ENCODE measurements at places on chromosomes 3 and 15.
A peak's percentile ranks its signal among the peaks of the same experiment; 100 is the strongest.

DNA sequence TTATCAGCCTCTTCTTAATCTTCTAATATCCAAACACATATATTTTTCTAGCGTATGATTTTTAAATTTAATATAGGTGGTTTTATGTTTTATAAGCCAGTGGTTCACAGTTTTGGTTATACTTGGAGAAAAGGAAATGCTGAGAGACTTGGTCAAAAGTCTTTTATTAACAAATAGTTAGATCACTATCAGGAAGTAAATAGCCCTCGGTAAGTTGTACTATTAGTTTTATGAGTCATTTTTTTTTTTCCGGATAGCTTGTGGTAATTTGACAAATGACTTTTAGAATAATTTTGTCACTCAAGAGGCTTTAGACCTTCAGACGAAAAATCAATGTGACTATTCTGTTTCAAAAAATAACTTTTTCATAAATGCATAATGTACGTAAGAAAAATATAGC lies 232.2 kb upstream of the ROBO1 start:
- DNase-seq = no peak

- DNase-seq = no peak
Measured at GRCh38 chr15:90231028-90232017, 2.4 kb downstream of the CIB1 start.

GRCh38 chr3:63933459-63933858 lies 21.3 kb upstream of the SCAANT1 start:
- DNase-seq = no peak

DNA sequence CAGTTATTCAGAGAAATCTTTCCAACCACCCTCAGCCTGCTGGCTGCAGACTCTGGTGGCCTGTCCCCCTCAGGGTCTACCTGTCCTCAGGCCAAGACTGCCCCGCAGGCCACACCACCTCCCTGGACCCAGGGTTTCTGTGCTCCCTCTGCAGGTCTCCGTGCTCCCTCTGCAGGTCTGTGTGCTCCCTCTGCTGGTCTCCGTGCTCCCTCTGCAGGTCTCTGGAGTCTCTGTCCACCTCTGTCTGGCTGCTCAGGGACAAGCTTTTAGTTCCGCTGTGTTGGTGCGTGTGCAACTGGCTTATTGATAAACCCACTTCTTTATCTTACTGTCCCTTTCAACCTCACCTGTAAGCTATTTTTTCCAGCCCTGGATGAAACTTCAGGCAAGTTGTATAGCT lies 30.1 kb downstream of the BDH1 start:
- DNase-seq = no peak

DNA sequence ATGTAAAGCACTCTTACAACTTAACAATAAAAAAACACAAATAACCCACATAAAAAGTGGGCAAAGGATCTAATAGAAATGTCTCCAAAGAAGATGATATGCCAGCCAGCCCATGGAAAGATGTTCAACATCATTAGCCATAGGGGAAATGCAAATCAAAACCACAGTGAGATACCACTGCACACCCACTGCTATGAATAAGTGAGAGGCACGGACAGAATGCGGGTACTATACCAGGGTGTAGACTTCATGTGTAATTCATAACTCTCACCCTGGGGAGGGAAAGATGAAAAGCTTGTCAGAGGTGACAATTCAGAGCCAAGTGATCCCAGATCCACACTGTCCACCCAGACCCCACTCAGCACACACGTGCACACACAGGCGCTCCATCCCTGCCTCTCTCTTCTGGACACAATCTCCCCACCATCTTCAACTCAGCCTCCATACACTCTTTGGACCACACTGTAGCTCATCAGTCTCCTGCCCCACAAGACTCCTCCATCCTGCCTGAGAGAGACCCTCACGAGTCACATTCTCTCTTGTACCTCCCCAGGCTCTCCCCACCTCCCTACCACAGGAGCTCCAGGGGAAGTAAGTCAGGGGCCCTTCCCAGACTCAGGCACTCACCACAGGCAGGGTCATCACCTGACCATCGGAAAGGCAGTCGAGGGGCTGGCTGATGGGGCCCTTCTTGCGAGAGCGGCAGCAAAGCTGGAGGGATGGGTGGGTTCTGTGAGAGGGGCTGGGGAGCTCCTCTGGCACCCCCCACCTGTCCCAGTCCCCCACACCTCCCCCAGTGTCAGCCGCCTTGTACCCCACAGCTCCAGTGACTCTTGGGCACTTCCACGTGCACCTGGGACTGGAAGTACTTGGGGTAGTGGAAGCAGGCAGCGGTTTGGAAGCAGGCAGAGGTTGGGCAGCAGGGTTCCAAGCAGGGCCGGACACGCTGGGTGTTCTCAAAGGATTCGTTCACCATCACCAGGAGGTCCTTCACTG lies 21.3 kb downstream of the PLA2G4E start:
- DNase-seq = no peak

DNA sequence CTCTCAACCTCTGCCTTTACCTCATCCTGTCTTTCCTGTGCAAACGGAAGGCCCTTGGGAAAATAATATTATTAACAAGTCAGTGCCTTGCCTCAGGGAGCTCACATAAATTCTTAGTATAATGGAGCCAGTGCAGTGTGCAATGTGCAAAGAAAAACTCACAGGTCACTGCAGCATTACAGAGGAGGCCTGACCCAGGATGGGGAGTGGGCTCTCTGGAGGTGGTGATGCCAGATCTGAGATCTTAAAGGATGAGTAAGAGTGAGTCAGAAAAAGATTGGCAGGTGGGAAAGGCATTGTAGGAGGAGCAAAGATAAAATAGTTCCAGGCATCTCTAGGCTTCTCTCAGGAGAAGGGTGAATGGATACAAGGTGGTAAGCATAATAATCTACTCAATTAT lies 185.6 kb upstream of the ADAMTS9 start:
- DNase-seq = no peak

DNA sequence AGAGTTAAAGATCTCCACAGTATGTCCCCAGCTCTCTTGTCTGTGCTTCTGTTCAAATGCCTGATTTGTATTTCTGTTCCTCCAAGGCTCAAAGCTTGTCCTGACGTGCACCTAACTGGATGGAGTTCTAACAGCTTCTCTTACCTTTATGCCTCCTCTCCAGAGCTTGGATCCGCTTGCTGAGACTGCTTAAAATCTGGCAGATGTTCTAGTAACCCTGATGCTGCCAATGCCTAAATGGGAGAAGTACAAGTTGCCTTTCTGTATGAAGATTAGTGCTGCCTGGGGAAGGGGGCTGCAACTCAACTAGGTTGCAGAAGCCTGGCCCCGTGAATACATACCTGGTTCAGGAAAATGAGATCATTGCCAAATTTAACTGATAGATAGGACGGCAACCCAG lies 354.5 kb upstream of the KCNMB2 start:
- DNase-seq = no peak

DNA sequence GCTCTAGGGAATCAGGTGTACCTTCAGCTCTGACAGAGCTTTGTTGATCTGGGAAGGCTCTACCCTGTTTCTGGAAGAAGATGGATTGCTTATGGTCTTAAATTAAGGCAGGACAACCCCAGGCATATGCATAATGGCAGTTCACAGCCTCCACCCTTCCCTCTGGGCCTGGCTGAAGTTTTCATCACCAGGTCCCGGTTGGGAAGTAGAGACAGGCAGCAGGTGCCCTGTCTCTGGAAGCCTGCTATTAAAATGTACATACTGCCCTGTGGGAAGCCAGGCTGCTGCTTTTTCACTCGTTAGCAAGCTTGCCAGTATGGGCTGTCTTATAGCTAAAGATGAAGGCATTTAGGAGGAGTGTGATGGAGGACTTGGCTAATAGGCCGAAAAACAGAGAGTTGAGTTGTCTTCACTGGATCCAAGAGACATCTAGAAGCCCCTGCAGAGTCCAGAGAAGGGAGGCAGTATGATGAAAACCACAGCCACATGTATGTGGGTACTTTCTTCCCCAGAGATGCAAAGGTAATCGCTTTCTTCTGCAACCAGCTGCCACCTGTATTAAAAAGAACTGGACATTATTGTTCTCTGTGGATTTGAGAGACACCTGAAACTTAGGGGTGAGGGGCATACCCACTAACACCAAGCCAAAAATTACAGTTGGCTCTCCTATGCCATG lies 34.4 kb downstream of the ABHD2 start:
- DNase-seq = no peak

DNA sequence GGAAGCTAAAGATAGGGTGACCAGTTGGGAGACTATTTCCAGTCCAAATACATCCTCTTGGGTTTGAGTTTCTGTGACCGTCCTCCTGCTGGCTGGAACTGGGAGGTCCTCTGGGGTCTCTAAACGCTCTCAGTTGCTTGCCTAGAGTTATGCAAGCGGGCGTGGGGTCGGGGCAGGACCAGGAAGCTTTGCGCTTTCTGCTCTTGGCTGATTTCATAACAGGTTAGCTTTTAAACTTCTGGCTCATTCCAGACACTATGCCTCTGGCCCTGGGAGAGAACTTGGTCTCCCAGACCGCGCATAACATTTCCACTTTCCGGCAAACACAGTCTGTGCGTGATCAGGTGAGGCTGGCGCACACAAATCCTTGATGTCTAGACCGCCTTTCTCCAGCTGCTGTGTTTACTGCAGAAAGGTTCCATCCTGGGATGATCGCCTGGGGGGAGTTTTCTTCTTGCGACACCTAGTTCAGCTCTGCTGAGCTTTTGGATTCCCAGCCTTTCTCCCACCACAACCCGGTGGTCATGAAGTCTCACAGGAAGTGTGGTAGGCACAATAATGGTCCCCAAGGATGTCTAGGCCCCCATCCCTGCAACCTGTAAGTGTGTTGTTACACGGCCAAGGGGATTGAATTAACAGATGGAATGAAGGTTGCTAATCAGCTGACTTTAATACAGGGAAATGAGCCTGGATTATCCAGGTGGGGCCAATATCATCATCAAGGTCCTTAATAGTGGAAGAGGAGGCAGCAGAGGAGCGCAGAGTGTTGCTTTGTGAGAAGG lies 23.6 kb upstream of the CGNL1 start:
- DNase-seq = no peak

GRCh38 chr3:39065197-39065596 lies 13.4 kb downstream of the WDR48 start:
- DNase-seq = peak; percentile 48

GRCh38 chr3:135261916-135262315 lies 466.9 kb downstream of the EPHB1 start:
- no peak for DNase-seq

DNA sequence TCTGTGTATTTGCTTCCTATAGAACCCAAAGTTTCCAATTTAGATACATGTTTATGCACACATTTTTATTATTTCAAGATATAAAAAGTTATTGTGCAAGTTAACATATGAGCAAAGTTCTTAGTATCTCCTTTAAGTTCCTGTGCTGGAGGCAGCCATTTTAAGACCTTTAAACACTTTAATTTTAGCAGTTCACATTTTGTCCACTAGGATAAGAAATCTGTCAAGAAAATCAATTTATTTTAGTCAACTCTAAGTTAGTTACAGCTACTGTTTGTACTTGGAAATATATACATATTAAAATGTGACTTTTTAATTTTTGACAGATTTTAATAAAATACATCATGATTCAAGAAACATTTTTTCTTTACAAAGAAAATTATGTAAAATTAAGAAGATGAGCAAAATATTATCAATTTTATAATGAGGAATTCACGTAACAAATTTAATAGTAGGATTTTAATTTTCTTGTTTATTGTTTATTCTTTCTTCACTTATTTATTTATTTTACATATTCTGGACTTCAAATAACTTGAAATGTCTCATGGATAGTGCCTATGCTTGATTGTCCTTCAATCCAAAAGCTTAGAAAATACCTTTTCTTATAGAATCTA lies 402.6 kb upstream of the GBE1 start:
- no peak for DNase-seq

DNA sequence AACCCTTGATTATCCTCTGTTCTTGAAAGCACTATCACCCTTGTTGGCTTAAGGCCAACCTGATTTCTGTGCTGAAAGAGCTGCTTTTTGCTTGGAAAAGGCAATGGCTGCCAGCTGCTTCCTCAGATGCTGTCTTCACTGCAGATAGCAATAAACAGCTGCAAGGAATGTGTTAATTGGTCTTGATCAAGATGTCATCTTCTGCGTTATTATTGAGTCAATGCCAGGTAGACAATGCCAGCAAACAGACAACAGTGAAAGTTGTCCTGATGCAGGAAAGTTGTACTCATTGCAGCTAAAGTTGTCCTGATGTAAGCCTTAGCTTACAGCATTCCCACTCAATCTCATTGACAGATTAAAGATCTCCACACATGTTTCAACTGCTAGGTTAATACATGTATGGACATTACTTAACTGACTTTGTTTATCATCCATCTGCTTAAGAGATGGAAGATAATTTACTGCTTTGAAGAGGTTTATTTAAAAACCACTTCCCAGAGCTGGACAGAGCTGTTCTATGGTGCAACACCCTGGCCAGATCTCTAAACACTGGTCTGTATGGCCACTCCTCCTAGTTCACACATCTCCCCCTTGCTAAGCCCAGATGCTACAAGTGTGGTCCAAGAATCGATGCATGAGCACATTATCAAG lies 251.0 kb upstream of the MCTP2 start:
- no peak for DNase-seq

DNA sequence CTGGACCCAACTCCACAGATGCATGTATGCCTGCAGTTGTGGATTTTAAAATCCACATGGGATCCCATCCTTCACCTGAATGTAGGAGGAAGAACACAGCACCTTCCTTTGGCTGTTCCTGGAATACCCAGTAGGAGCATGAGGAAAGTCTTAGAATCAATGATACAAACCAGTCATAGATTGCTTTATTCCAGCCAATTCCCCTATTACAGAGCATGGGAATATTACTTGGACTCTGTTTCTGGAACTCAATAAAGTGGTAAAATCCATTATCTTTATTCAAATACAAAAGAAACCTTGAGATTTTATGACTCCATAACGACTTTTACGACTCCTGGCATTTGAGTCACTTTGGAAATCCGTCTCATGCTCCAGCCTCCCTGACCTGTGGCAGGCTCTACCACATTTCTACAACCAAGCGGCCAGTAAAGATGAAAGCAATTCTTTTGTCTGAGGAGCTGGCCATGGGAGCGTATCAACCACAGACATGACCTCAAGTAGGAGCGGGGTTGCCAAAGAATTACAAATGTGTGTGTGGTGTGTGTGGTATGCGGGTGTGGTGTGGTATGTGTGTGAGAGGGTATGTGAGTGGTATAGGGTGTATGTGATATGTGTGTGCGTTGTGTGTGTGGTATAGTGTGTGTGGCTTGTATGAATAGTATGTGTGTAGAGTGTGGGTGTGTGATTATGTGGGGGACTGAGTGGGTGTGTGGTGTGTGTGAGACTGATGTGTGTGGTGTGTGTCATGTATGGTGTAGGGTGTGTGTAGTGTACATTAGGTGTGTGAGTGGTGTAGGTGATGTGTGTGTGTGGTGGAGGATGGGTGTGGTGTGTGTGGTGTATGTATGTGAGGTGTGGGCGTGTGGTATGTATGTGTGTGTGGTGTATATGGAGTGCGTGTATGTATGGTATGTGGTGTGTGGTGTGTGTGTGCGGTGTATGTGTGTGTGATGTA lies 40.0 kb downstream of the ARRDC4 start:
- no peak for DNase-seq

- peak; percentile 51 for DNase-seq
Measured at GRCh38 chr3:46848271-46849044, 14.8 kb downstream of the MYL3 start.

- DNase-seq = peak; percentile 40
Measured at GRCh38 chr3:141360888-141361598, 7.3 kb upstream of the ZBTB38 start.

- no peak for DNase-seq
Measured at GRCh38 chr3:152615681-152616080, 219.2 kb upstream of the P2RY1 start.

Measured in HuH-7.5 (cell line).